CD8-positive, alpha-beta memory T cell (primary cell): ENCODE measurements at places on chromosomes 3 and 15.

DNA sequence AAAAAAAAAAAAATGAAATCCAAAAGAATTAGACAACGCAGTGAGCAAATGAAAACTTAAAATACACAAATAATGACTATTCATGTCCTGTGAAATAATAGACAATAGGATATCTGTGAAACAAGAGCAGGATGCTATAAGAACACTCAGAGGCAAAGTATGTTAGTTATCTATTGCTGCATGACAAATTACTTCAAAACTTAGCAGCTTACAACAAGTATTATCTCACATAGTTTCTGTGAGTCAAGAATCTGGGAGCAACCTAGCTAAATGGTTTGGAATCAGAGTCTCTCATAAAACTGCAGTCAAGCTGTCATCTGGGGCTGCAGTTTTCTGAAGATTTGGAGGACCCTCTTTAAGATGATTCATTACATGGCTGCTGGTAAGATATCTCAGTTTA lies 36.5 kb upstream of the ZMAT3 start:
- no peak for DNase-seq

- DNase-seq: no peak
These were observed 660.9 kb upstream of the CBLB start for GRCh38 chr3:106529738-106530137.

DNA sequence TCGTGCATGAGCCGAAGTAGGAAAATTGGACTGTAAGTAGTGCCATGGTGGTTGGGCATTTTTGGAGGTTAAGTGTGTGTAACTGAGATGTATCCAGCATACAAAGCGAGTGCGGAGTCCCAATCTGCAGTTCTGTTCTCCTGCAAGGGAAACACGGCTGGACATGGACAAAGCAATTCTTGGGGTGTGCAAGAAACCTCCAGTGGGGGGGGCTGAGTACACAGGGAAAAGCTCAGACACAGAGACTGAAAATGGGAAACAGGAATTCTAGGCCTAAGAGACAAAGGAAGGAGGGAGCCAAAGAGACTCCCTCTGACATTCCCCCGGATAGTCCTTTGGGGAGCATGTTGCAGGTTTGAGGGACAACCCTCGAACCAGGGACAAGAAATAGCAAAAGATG lies 83.2 kb upstream of the PLSCR4 start:
- no peak for DNase-seq

DNA sequence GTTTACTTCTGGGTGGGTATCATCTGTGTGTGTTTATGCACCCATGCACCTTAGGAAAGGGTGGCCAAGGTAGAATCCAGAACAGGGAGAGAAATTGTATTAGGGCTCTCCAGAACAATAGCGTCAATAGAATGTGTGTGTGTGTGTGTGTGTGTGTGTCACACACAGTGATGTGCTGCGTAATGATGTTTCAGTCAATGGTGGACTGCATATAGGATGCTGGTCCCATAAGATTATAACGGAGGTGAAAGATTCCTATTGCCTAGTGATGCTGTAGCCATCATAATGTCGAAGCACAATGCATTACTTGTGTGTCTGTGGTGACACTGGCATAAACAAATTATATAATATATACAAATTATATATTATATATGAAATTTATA lies 69.3 kb upstream of the PRR23C start:
- no peak for DNase-seq

GRCh38 chr3:126519506-126520455 lies 2.2 kb upstream of the UROC1 start:
- no peak for DNase-seq

DNA sequence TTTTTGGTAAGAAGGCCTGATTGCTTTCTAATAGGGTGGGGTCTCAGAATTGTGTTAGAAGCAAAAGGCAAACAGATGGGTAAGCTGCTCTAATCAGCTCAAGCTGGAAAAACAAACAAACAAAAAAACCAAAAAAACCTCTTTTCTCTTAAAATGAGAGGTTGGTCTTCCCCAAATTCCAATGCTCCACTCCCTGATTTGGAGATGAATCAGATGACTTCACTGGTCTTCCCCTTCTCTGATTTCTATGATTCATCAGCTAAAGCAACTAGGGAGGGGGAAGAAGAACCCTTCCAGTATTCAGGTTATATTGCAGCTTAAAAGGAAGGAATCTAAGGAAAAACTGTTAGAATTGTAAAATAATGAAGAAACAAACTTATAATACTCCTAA lies 9.6 kb upstream of the ANXA2 start:
- no peak for DNase-seq

DNA sequence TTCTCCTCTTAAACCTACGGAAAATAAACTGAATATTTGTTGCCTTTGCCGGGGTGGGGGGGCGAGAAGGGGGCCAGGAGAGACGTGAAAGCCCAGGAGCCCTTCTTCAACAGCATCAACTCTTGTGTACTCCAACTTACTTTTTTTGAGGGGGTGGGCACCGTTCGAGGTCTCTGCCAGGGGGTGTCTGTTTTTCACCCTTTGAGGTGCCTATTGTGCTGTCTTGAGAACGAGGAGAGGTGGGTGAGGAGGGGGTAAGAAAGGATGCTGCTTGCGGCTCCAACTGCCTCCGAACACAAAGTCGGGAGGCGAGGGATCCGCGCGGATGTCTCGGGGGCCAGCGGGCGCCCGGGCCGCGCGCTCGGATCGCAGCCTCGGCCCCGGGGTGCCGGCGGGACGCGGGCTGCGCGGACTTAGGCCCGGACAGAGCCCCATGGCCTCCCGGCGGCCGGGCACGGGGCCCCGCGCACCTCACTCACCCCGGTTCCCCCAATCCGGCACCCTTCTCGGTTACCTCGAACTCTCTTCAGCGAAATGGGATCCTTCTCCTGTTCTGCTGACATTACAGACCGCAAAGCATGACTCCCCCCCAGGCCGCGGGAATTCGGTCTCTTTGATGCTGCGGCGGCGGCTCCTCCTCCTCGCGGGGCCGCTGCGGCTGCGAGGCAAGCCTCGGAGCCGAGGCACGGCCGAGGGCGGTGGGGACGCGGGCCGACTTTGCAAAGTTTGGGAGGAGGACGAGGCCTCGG lies 650 bp downstream of the PYGO1 start:
- DNase-seq: peak; percentile 3

DNA sequence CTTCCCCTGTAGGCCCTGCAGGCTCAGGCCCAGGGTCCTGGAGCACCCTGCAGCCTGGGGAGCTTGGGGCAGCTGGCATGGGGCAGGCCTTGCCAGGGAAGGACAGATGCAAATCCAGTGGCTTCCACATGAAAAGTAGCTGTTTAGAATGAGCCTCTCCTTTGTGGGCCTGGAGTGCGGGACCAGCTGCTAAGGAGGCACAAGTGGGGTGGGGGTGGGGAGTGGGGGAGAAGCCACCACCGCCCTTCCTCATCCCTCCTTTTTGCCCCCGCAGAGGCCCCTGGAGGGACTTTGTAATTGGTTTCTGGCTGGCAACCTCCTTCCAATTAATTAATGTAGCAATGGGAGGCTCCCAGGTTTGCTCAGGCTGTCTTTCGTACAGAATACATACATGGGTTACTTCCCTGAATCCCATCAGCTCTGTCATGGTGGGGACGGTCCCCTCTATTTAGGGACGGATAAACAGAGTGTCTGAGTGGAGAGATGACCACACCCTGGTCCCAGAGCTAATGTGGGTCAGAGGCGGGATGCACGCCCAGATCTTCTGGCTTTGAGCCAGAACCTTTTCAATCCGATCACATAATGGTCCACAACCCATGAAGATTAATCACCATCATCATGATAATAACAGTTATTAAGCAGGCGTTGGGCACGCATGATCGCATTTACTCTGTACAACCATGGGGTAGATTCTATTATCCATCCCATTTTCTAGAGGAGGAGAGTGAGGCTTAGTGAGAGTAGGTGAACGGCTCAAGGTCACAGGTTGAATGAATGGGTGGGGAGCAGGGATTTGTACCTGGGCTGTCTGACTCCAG lies 6.2 kb downstream of the CORO2B start:
- no peak for DNase-seq

GRCh38 chr3:120839120-120839519 lies 68.9 kb upstream of the STXBP5L start:
- no peak for DNase-seq

DNA sequence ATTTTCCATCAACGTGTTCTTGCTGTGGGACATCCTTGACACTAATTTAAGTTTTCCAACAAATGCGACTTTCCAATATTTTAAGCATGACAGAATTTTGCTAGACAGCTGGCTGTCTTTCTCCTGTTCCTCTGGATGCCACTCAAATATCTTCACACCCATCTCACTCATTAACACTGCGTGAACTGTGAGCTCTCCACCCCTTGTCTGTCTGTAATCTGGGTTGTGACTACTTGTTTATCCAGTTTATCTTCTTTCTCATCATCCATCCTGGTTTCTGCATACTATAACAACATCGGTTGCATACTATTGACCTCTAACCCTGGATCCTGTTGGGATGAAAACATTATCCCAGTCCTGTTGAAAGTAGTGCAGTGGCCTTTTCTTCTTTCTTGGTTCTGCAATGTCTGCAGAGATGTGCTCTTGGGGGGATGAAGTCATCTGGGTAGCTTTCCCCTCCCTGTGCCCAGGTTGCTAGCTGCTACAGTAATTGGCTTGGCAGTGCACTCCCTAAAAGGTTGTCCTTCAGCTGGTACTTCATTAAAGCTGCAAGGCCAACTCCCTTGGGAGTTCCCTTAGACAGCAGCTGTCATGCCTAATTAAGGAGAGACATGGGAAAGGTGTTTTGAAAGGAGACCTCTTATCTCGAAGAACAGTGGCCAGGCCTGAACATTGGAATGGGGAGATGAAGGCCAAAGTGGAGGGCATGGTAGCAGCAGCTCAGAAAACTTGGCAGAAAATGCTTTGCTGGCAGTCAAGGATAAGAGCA lies 24.7 kb downstream of the KAT2B start:
- DNase-seq: no peak

GRCh38 chr15:80234883-80235282 lies 17.1 kb downstream of the CTXND1 start:
- DNase-seq: peak; percentile 54

DNA sequence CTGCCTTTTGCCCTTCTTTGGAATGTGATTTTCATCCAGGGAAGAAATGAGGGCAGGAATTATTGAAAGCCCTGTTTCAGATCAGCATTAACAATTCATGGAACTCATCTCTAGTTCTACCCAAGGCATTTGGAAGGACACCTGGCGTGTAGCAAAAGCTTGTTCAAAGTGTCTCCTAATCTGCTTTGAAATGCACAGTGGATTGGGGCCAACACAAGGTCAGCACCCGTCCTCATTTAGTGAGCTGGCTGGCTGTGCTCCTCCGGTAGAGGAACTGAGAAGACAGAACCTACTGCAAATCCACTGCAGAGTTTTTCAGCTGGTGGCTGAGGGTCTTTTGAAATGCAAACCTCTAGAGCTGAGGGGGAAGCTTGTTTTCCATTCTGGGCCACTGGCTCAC lies 141.6 kb upstream of the STT3B start:
- DNase-seq: no peak

DNA sequence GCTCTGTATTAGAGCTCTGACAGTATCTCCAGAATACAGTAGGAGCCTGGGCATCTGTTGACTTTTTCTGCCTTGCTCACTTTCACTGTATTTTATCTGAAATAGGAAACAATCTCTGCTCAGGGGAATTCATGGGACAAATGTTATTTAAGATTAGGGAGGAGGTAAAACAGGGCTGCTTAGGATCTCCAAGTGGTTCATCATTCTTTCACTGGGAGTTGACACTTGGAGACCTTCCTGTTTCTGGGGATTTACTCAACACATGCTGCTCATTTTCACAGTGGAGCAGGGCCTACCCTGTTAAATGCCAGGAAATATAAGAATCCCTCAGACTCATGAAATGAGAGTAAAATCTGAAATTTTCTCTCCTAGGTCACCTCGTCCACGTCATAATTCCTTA lies 185.5 kb downstream of the GAP43 start:
- no peak for DNase-seq
